ENCODE measurements at places on chromosomes 3 and 15. TPM values are rescaled to one million over a fixed set of nuclear protein-coding genes. Genes with fewer than 3 reads are reported as not detected.

The CCDC39 gene
- total RNA-seq = not detected

The CCDC54 gene
- not detected for total RNA-seq

GRCh38 chr15:39852250-39852649 lies 67.8 kb downstream of the GPR176 start:
- no peak overlapping the region for H3K27ac ChIP-seq
- DNase-seq = no peak
- peaks cover 2% of the 10 kb centered on the region for H3K4me1 ChIP-seq
- H3K4me3 ChIP-seq = no peak overlapping the region
- peaks cover 44% of the 10 kb centered on the region for H3K27me3 ChIP-seq

GRCh38 chr3:38039899-38040261 lies 872 bp downstream of the DLEC1 start:
- H3K4me3 ChIP-seq = peak overlapping the region; percentile 71
- DNase-seq = peak; percentile 61
- H3K27ac ChIP-seq = peak overlapping the region; percentile 95
- H3K4me1 ChIP-seq = peaks cover 39% of the 10 kb centered on the region
- H3K36me3 ChIP-seq = peaks cover 14% of the 10 kb centered on the region

DNA sequence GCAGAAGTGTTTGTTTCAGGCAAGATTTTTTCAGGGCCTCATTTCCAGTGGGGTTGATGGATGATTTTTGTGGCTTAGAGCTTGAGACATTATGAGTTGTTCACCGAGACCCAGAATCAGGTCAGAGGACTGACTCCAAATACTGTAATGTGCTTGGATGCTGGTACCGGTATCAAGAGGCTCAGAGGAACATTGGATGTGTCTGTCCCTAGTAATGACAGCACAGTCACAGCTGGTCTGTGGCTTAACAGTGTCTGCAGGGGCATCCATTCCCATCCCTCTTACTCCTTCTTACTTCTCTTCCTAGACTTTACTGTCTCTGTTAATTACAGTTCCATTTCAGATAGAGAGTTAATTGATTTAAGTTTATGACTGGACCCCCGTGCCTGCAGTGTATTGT lies 107.8 kb downstream of the PTPRG start:
- no peaks in the 10 kb centered on the region for H3K27me3 ChIP-seq
- H3K4me3 ChIP-seq = no peak overlapping the region
- DNase-seq = no peak

The MTHFS gene
- total RNA-seq = 35.7 TPM

DNA sequence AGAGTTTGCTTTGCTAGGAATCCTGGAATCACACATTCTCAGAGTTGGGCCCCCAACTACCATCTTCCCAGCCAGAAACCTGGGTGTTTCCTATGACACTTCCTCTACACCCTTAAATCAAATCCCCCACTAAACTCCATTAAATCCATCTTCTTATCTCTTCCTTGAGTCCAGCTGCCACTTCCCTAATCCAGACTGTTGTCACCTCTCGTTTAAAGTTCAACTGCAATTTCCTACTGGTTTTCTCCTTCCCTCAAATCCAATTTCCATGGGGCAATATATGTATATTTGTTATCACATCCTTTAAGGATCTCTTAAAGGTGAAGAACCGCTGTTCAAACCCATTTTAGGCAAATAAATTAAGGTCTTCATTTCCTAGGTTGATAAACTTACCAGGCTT lies 73.6 kb upstream of the SNTN start:
- no peaks in the 10 kb centered on the region for H3K36me3 ChIP-seq
- no peak for DNase-seq
- H3K27ac ChIP-seq = no peak overlapping the region
- no peak overlapping the region for H3K4me3 ChIP-seq
- no peaks in the 10 kb centered on the region for H3K27me3 ChIP-seq

DNA sequence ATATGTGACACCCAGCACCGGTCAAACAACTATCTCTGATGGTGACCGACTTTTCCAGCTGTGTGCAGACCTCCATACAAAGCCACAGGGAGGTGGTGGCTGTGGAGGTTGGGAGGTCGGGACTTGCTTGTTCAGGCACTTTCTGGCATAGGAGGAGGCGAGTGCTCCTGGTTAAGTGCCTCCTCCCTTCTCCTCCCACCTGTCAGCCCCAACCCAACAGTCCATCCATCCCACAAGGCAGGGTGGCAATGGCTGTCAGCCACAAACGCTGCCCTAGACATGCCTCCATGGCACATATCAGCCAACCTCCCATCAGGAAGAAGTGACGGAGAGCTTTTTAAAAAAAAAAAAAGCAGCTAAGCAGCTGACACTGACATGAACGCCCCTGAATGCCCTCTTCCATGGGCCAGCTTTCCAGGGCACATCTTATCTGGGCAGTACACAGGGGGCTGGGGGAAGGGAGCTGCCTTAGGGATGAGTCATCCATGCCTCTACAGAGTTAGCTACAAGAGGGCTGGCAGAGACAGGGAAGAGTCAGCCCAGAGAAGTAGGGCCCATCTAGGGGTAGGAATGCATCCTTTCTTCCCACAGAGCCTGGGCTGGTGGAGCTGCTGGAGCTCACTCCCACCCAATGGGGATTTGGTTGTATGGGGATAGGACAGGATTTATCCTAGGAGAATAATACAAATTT lies 41.2 kb downstream of the CCDC12 start:
- H3K27ac ChIP-seq = no peak overlapping the region
- H3K36me3 ChIP-seq = peaks cover 35% of the 10 kb centered on the region
- H3K4me3 ChIP-seq = no peak overlapping the region
- DNase-seq = no peak
- H3K27me3 ChIP-seq = no peaks in the 10 kb centered on the region

The FBXL2 gene
- total RNA-seq = not detected

The CCDC13 gene
- total RNA-seq = 0.65 TPM

The CCR3 gene
- not detected for total RNA-seq

DNA sequence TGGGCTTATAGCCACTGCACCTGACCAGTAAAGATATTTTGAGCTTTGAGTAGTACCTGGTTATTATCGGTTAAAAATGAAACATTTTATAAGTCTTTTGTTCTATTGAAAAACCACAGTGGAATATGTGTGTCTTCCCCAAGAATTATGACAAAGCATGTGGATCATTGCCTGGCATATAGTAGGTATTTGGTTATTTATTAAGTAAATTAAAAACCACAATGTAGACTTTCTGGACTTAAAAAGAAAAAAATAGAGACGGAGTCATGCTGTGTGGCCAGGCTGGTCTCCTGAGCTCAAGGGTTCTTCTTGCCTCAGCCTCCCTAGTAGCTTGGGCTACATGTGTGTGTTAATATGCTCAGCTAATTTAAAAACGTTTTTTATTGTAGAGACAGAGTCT lies 43.5 kb downstream of the UBE2E2 start:
- H3K4me1 ChIP-seq = peaks cover 5% of the 10 kb centered on the region
- H3K27me3 ChIP-seq = no peaks in the 10 kb centered on the region
- H3K4me3 ChIP-seq = no peak overlapping the region
- no peak overlapping the region for H3K27ac ChIP-seq
- H3K36me3 ChIP-seq = no peaks in the 10 kb centered on the region

- no peak overlapping the region for H3K27ac ChIP-seq
- H3K4me3 ChIP-seq = no peak overlapping the region
- H3K4me1 ChIP-seq = peaks cover 6% of the 10 kb centered on the region
- H3K27me3 ChIP-seq = no peaks in the 10 kb centered on the region
Observed at GRCh38 chr3:60364475-60364874, 886.8 kb downstream of the FHIT start.

- H3K4me3 ChIP-seq = no peak overlapping the region
- no peaks in the 10 kb centered on the region for H3K27me3 ChIP-seq
- no peaks in the 10 kb centered on the region for H3K36me3 ChIP-seq
- no peak for DNase-seq
- H3K4me1 ChIP-seq = no peaks in the 10 kb centered on the region
Observed at GRCh38 chr3:8328967-8329366, 172.7 kb upstream of the LMCD1 start.

DNA sequence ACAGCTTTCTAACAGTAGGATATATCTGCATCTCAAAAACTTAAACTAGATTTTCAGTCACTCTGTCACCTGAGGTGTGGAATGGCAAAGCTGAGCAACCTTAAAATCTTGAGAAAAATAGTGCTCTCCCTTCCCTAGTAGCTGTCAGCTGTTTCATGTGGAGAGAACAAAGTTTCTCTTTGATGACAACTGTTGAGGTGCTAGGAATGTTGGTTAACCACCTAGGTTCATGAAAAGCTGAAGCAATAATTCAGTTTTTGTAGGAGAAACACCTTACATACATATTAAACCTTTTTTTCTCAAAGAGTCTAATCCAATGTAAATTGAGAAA lies 40.8 kb downstream of the TCF12 start:
- peaks cover 29% of the 10 kb centered on the region for H3K4me1 ChIP-seq
- peaks cover 17% of the 10 kb centered on the region for H3K36me3 ChIP-seq
- no peak overlapping the region for H3K4me3 ChIP-seq
- no peak for DNase-seq
- H3K27me3 ChIP-seq = no peaks in the 10 kb centered on the region

- H3K4me3 ChIP-seq = no peak overlapping the region
- H3K4me1 ChIP-seq = no peaks in the 10 kb centered on the region
- peaks cover 4% of the 10 kb centered on the region for H3K27me3 ChIP-seq
- no peak overlapping the region for H3K27ac ChIP-seq
- no peak for DNase-seq
Observed at GRCh38 chr3:39752751-39753150, 56.7 kb upstream of the MYRIP start.

- DNase-seq = peak; percentile 100
- H3K27me3 ChIP-seq = no peaks in the 10 kb centered on the region
Observed at GRCh38 chr15:59688782-59689625, at the start of gene BNIP2. Gene BNIP2, minus strand, starts transcription at chr15:59689320. Its CDS starts 6,863 bp downstream, at chr15:59682457.

DNA sequence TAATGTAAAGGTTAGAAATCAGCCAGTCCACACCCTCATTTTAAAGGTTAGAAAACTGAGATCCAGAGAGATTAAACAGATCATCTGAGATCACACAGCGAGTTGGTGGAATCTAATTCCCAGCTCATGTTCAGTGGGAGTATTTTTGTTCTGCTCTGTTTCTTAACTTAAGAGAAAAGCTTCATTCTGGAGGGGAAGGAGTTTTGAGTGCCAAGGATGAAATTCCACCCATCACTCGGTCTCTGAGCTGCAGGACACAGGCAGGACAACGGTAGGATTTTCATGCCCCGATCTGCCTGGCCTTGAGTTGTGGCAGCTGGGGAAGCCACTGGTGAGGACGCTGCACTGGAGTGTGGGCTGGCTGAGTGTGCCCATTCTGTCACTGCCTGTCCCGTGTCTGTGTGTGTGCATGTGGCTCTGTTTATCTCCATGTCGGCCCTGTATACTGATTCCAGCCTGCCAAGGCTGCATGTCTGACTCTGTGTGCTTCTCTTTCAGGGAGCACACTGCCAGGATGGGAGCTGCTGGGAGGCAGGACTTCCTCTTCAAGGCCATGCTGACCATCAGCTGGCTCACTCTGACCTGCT lies 94.3 kb downstream of the CEMIP start:
- H3K27ac ChIP-seq = no peak overlapping the region
- no peaks in the 10 kb centered on the region for H3K4me1 ChIP-seq
- H3K27me3 ChIP-seq = peaks cover 3% of the 10 kb centered on the region
- H3K36me3 ChIP-seq = no peaks in the 10 kb centered on the region
- no peak for DNase-seq

- no peak overlapping the region for H3K27ac ChIP-seq
- no peak overlapping the region for H3K4me3 ChIP-seq
- H3K36me3 ChIP-seq = no peaks in the 10 kb centered on the region
- H3K4me1 ChIP-seq = no peaks in the 10 kb centered on the region
Observed at GRCh38 chr3:191894406-191894805, 433.4 kb downstream of the PYDC2 start.

- no peaks in the 10 kb centered on the region for H3K4me1 ChIP-seq
- H3K27me3 ChIP-seq = no peaks in the 10 kb centered on the region
- no peaks in the 10 kb centered on the region for H3K36me3 ChIP-seq
- H3K4me3 ChIP-seq = no peak overlapping the region
- no peak for DNase-seq
Observed at GRCh38 chr3:2950159-2950558, 160.0 kb downstream of the IL5RA start.

The ZNF860 gene
- total RNA-seq = not detected

- H3K27me3 ChIP-seq = no peaks in the 10 kb centered on the region
- H3K36me3 ChIP-seq = no peaks in the 10 kb centered on the region
- no peak overlapping the region for H3K4me3 ChIP-seq
- H3K27ac ChIP-seq = no peak overlapping the region
- no peaks in the 10 kb centered on the region for H3K4me1 ChIP-seq
- no peak for DNase-seq
Observed at GRCh38 chr15:101018016-101018415, 98.9 kb downstream of the LRRK1 start.

GRCh38 chr3:72346526-72346926 lies 501.7 kb downstream of the SHQ1 start:
- H3K4me3 ChIP-seq = no peak overlapping the region
- no peaks in the 10 kb centered on the region for H3K36me3 ChIP-seq
- peak; percentile 33 for DNase-seq
- no peaks in the 10 kb centered on the region for H3K27me3 ChIP-seq
- peaks cover 74% of the 10 kb centered on the region for H3K4me1 ChIP-seq
- peak overlapping the region; percentile 83 for H3K27ac ChIP-seq

The ZFYVE19 gene
- total RNA-seq = 32.2 TPM

DNA sequence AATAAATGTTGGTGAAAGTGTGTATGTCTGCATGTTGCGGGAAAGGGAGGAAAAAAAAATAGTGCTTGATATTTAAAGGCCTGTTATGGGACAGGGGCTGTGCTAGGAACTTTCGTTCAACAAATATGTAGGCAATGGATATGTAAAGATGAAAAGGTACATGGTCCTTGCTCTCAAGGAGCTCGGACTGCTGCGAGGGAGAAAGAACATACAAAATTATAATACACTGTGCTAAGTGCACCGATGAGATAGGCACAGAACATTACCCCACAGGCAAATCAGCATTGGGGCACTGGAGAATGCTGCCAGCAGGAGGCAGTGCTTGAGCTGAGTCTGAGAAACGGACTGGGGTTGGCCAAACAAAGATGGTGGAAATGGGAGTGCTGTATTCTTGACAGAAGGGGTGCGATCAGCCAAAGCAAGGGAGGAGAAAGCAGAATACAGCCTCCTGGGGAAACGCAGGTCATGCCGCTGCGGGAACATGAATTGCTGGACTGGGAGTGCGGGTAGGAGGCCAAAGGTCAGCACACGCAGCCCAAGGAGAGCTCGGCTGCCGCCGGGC lies 649 bp downstream of the C15orf40 start:
- H3K27me3 ChIP-seq = no peaks in the 10 kb centered on the region
- H3K4me3 ChIP-seq = peak overlapping the region; percentile 98
- DNase-seq = peak; percentile 87

All from activated CD4-positive, alpha-beta T cell treated with anti-CD3 and anti-CD28 coated beads, Interleukin-2, amount 10 ng/mL, durations not matched to agents 7 days and 5 days (primary cell).